HCEC 1CT (cell line): ENCODE measurements at places on chromosomes 11 and 22.

GRCh38 chr11:1258401-1259075, 35.7 kb downstream of the MUC5B start:
- no peak for DNase-seq

DNA sequence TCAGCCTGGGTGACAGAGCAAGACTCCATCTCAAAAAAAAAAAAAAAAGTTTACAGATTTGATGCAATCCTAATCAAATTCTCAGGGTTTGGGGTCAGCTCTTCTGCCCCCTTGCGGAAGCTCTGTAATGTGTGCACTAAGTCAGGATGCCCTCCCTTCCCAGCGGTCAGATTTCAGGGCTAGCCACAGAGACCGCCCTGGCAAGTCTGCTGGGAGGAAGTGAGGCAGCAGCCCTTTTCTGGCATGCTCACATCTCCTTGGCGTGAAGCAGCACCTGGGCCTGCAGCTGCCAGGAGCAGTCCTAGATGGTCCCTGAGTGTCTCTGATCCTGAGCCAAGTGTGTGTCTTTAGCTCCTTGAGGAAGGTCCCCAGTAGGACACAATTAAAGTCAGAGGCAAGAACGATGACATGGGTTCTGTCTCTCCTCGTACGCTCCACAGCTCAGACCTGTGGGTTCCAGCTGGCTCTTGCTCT, 10.9 kb upstream of the APOBEC3C start:
- DNase-seq: peak; percentile 84

DNA sequence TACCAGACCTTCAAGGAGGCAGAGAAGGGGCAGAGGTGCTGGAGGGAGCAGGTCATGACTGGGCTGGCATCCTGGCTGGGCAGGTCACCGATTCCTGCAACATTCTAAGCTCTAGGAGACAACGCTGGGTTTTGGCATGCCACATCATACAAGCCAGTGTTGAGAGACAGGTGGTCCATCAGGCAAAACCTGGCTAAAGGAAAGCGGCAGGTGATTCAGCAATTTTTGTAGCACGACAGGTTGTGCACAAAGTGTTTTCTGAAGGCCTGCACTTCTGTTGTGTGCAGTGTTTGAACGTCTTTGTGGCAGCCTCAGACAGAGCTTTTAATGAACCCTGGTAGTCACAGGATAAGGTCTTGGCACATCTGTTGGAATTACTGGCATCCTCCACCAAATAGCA, 69.9 kb upstream of the BID start:
- DNase-seq: no peak

DNA sequence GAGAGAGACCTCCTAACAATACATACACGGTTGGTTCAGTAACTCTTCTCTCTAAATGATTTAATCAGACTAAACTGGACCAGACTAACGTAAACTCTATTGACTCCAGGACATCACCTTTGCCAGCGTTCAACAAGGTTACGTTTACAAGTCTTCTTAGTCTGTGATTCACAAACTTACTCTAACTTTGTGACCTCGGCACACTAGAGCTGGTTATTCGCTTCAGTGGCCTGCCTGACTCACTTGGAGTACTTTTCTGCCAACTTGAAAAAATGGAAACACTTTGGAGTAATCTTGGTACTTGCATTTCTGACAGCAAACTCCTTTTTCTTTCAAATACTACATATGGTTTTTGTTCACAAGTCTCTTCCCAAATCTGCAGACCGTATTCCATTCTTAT, 26.2 kb downstream of the MTMR2 start:
- peak; percentile 39 for DNase-seq

GRCh38 chr11:71190551-71190950, 61.8 kb downstream of the SHANK2 start:
- no peak for DNase-seq

DNA sequence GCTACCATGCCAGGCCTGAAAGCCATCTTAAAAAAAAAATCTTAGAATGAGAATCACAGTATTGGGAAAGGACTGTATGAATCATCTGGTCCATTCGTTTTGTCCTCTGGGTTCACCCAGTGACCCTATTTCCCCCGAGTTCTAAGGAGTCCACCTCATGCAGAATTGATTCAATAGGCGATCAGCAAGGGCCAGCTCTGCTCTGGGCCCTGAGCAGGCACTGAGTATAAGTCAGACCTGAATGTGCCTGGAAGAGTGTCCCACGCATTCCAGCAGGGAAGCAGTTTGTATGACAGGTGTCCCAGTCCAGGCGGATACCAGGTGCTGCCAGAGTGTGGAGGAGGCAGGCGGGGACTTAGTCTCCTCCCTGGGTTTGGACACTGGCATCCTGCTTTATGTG, 883 bp upstream of the HMOX1 start:
- peak; percentile 71 for DNase-seq

- no peak for DNase-seq
Measured at GRCh38 chr11:34643846-34644245, 23.0 kb downstream of the EHF start.

GRCh38 chr11:112630496-112630895, 330.7 kb upstream of the NCAM1 start:
- DNase-seq: no peak

- DNase-seq: no peak
Measured at GRCh38 chr11:8258289-8258688, 5.4 kb downstream of the LMO1 start.
